ENCODE measurements at places on chromosomes 6 and 20.

- no peak for DNase-seq
These were observed 216.6 kb downstream of the IBTK start for GRCh38 chr6:82030761-82031503.

- DNase-seq, result no peak
These were observed 152.1 kb downstream of the KHDC1L start for GRCh38 chr6:73073238-73073637.

DNA sequence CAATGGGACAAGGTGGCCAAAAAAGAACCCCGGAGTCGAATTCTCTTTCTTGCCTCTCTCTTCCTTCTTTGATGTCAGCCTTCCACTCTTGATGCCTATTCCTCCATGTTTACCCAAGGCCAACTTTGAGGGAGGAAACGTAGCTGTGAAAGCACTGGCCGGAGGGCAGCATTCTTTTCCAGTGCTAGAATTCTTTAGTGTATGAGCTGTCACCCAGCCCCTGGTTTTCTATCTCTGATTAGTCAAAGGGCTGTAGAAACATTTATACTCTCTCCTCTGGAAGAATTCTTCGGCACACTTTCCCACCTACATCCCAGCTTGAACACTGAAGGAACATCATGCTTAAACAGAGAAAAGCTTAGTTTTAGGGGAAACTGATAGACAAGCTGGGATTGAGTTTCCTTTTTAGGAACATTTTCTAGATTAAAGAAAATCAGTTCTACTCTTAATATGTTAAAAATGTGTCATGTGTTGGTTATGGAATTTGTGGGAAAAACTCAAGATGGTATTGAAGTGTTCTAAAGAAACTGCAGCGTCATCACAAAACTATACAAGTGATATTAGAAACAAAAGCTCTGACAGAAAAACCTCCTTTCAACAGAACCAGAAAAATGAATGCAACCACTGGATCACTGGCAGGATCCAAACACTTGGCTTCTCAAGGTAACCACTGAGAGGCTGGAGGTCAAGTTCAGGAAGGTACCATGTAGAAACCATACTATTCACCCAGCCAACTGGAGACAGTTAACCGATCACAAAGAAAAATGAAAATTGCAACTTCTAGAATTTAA is 20.7 kb upstream of the UTRN start:
- DNase-seq, result peak; percentile 84

DNA sequence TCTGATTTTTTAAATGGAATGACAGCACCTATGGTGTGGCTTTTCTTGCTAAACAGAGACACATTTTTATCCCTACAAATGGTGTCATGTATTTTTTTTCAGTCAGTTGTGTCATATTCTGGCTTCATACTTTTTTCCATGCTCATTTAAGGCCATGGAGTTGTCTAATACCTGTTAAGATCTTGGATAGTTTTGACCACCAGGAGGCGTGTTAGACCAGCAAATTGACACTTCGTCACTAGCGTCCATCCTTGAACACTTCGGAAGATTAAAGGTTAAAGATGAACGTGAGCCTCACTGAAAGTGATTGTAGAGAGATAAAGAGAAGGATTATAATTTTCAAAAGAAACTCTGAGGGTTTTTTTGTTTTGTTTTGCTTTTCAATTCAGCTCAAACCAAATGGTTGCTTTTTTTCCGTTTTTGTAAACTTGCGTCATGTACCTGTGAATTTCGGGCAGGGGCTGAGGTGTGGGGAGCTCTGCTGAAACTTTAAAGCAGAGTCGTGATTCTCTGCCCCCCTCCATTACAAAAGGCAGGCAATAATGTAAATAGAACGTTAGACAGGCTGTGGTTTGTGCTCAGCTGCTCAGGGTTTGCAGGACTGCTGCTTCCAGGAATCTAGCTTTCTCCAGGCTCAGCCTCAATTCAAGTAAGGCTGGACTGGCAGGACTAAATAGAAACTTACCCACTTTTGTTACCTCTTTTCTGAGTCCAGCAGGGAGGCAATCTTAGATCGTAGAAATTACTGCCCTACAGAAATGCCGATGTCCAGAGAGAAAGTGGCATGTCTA is 245.1 kb downstream of the FOXA2 start:
- peak; percentile 78 for DNase-seq

DNA sequence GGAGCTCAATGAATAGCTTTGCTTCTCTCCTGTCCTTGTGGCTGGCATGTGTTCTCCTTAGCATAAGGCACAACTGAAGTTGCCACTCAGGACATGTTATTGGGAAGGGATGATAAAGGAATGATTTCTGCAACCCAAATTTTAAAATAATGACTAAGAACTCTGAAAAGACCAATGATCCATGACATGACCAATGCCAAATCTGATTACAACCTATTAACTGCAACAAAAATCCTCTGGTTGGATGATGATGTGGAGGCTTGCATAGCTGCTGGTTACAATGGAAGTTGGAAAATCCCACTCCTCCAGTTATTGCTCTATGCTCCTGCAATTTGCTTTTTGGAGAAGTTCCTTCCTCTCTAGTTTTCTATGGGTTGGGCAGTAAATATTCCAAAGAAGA is 63.4 kb upstream of the FBXL4 start:
- DNase-seq, result no peak

GRCh38 chr6:147633191-147633590 is 124.7 kb downstream of the SAMD5 start:
- peak; percentile 7 for DNase-seq

DNA sequence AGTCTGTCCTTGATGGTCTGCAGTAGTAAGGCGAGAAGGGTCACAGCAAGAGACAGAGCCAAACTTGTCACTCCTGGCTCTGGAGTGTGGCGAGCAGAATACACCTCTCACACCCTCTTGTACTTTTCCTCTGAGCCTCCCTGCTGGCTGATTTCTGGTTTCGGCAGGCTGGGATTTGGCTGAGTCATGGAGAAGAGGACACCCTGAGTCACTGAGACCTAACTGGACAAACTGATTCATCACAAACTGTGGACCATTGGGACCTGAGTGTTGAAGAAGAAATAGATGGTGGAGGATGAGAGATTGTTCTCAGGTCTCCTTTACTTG is 101.7 kb downstream of the F13A1 start:
- DNase-seq, result peak; percentile 5

- peak; percentile 70 for DNase-seq
These were observed 39.3 kb downstream of the BEND3 start for GRCh38 chr6:107075951-107076381.

GRCh38 chr6:39209360-39209811 is 19.9 kb downstream of the KCNK5 start:
- no peak for DNase-seq

GRCh38 chr6:89583559-89583958 is 55.0 kb downstream of the LYRM2 start:
- DNase-seq, result no peak

DNA sequence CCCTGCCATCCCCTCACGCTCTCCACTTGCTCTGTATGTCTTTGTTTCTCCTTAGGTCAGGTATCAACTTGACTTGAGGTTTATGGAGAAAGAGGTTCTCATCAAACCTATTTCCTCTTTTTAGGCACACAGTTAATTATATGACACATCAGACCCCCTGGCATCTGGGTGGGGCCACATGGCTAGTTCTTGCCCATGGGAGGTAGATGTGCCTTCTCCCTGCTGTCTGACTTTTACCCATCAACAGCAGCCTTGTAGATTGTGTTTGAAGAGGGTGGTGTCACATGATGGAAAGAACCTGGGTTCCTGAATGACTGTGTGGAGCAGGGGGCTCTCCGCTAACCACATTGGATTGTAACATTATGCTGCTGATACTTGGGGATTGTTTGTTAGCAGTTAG is 7.2 kb upstream of the UQCC2 start:
- no peak for DNase-seq

DNA sequence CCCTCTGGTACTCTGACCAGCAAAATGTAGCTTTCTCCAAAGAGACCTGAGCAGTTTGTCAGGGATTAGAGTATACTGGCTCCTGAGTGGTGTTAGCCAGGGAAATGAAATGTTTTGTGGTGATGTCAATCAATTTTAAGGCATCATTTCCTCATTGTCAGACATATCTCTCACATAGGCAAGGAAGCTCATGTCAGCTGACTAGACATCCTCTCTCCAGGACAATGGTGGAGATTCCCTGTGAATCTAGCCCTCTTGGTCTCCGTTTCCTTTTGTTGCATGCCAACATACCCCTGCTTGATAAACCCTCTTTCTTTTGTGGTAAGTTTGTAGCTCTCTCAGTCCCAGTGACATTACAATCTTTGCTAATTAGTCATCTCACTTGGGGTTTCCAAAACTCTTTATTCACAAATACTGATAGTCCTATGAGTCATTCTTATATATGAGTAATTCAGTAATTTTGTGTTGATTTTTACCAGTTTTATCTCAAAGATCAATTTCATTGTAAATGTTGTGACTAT is 135.6 kb upstream of the PTPRK start:
- no peak for DNase-seq

- no peak for DNase-seq
These were observed 23.1 kb downstream of the USP45 start for GRCh38 chr6:99492092-99492491.

DNA sequence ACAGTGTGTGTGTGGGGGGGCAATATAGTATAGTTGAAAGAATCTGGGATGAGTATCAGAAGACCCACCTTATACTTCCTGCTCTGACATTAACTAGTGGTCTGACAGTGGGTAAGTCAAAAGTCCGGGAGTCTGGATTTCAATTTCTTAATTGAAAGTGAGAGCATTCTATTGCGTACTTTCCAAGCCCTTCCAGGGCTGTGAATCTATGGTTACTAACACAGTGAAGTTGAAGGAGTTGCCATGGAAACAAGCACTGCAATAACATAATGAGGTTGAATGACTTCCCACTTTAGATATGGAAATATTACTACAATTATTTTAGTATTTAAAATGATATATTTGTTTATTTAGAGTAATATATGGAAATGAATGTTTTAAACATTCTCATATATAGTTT is 80.2 kb downstream of the MLIP start:
- DNase-seq, result no peak

DNA sequence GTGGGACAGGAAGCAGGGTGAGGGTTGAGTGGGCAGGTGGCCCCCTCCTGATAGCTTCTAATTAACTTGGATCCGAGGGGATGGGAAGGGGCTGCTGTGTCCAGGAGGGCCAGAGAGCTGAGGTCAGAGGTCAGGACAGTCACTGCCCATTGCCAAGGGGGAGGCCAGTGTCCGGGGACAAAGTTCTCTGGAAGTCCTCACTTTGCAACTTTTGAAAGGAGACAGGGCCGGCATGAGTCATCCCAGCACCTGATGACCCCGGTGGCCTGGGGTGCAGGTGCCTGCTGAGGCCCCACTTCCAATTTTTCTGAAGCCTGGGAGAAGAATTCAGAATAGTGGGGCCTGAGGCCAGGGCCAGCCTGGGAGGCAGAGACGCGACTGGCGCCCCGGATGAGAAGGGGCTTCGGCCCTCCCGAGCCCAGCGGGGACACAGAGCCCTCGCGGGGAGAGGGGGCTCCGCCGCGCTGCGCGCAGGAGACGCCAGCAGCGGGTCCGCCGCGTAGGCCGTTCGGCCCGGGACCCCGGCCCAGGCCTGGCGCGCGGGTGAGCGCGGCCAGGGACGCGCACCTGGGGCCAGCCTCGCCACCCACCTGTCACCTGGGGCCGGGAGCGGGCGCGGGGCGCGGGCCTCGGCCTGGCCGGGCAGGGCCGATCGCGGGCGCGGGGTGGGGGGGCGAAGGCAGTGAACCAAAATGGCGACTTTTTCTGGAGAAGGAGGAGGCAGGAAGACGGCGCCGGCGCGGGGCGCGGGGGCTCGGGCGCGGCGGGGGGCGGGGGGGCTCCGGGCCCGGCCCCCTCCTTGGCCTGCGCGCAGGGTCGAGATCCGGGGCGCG is 586 bp downstream of the ZNF512B start:
- DNase-seq, result no peak

GRCh38 chr6:134774201-134774638 is 175.7 kb downstream of the ALDH8A1 start:
- DNase-seq, result no peak

GRCh38 chr6:170022291-170022722 is 268.6 kb downstream of the DLL1 start:
- no peak for DNase-seq

DNA sequence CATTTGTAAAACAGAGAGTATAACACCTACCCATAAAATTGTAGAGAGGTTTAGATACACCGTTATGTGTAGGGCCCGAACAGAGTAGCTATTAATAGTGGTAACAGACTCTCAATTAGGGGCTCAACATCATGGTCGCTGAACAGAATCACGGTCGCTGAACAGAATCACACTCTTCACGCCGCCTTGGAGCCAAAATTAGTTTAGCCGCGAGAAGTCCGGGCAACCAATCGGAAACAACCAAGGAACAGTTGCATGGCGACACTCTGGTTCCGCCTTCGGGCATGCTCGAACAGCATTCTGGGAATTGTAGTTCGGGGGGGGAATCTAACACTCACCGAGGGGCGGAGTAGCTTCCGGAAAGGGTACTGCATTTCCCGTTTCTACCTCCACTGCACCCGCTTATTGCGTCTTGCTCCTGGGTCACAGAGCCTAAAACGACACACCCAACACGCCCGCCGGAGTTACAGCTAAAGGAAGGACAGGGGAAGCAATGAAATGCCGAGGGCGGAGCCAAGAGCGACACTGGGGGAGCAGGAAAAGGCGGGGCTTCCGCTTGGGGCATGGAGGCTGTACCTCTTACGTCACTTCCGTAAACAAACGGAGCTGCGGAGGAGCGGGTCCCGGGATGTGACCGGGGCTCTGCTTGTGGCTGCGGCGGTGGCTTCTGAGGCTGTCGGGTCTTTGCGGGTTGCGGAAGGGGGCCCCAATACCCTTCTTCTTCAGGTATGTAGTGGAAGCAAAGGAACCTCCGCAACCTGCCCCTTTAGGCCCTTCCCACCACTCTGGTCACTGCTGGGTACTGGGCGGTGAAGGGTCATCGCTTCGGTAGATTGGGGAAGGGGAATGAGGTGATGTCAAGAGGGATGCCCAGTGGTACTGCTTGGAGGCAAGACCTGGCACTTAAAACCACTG is at the start of gene CCDC28A:
CCDC28A (plus strand) TSS at position 593 of the 915 bp plus-strand sequence. CDS start 2,352 bp downstream, outside the sequence.
- peak; percentile 45 for DNase-seq

GRCh38 chr20:11217326-11218172 is 543.8 kb upstream of the JAG1 start:
- DNase-seq, result no peak

DNA sequence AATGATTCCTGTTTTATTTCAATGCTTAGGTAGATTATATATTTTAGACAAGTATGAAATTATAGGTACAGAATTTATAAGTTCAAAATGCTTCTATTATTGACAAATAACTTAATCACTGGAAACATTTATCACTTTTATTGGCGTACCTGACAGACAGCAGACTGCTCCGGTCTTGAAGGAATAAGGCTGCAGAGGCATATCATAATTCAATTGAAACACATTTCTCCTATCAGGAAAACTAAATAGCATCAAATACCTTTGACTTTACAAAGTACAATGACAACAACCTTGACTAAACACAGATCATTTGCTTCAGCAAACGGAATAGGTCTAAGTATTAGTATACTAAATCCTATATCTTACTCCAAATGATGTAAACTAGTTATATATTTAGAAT is 91.3 kb downstream of the GRIK2 start:
- DNase-seq, result no peak

GRCh38 chr6:163955096-163955495 is 540.6 kb downstream of the QKI start:
- no peak for DNase-seq
